ENCODE measurements at places on chromosomes 12 and 14.

- DNase-seq, result no peak
Measured at GRCh38 chr12:105876396-105876927, 262.3 kb downstream of the NUAK1 start.

- DNase-seq, result peak; percentile 72
Measured at GRCh38 chr12:76462668-76463224, 96.8 kb downstream of the OSBPL8 start.

DNA sequence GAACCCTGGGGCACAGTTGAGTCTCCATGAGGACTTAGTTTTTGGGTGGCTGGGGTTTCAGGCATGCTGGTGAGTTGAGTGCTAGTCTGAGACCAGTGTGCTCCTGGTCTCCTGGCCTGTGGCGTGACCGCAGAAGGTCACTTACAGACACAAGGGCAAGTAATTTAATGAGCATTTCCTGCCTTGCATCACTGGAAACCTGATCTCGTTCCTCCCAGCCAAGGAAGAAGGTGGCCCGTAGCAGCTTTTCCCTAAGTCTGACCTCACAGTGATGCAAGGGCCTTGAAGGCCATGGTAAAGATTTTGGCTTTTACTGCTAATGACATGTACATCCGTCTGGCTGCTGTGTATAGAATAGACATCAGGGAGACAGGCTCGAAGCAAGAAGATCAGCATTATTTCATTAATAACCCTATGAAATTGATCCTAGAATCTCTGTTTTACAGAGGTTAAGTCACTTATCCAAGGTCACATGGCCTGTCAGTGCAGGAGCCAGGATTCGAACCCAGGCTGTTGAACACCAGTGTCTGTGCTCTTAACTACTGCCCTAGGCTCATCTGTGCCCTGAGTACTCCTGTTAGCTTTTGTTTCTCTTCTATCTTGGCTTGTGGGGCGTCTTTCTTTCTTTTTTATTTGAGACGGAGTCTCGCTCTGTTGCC, 4.6 kb downstream of the TMEM120B start:
- peak; percentile 96 for DNase-seq

- DNase-seq, result peak; percentile 13
Measured at GRCh38 chr12:21831791-21832344, 57.4 kb upstream of the KCNJ8 start.

DNA sequence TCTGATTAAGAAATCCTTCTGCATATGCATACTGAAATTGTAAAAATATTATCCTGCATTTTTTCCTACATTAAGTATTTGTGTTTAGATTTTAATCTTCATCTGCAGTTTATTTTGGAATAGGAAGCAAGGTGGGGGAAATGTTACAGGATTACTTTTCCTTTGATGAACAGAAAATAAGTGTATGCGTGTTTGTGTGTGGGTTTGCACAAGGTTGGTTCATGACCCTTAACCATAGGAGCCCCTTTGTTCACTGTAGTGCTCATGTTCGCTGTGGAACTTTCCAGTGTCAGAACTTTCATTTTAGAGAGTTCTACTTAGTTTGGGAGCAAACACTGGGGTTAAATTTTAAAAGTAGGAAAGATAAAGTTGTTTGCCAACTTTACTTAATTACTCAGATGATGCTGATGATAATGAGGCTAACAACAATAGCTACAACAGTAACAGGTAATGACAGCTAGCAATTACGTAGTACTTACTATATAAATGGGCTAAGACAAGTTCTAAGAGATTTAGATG, 6.4 kb upstream of the A2M start:
- no peak for DNase-seq

- DNase-seq, result no peak
Measured at GRCh38 chr14:53696217-53696965, 260.2 kb downstream of the BMP4 start.

- DNase-seq, result no peak
Measured at GRCh38 chr14:98069712-98070171, 1202.3 kb downstream of the BCL11B start.

GRCh38 chr14:42141328-42141727, 534.7 kb downstream of the LRFN5 start:
- no peak for DNase-seq

DNA sequence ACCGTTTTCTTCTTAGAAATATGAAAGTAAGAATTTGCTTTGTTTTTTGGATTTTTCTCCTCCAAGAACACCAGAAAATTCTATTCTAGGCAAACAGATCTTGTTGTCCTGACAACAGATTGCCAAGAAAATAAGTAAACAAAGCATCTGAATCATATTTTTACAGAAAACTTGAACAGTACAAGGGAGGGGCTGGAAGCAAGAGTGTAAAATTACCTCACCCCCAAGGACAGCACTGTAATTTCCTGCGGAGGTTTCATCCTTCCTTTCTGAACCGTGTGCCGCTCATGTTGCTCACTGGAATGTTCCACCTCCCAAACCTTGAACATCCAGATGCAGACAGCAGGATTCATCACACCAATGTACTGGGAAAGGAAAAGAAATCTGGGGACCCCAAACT, 5.4 kb upstream of the CAMKK2 start:
- DNase-seq, result no peak

DNA sequence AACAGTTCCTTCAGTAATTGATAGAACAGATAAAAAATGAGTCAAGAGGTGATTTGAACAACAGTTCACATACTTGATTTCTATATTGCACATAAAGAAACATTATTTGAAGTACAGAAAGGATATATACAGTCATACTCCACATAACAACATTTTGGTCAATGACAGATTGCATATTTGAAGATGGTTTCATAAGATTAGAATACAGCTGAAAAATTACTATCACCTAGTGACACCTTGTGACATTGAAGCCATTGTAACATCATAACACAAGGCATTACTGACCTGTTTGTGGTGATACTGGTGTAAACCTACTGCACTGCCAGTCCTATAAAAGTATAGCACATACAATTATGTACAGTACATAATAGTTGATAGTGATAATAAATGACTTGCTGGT, 43.1 kb upstream of the ABCC9 start:
- DNase-seq, result no peak

- DNase-seq, result no peak
Measured at GRCh38 chr14:22479776-22480464, 109.1 kb downstream of the DAD1 start.

GRCh38 chr14:80378084-80378690, 166.9 kb upstream of the DIO2 start:
- DNase-seq, result no peak

DNA sequence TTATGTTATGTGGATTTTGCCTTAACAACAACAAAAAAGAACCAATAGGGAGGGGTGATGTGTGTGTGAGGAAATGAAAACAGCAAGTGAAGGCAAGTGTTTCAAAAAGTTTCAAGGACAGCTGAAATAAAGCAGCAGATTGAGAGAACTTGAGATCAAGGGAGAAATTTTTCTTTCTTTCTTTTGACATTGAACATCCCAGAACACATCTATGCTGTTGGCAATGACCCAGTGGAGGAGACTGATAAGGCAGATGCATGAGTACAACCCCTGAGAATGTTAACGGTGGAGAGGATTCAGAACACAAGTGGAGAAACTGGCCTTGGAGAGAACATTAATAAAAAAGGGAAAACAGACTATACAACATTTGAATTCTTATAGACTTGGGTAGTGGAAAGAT, 2.9 kb downstream of the LLPH start:
- no peak for DNase-seq

DNA sequence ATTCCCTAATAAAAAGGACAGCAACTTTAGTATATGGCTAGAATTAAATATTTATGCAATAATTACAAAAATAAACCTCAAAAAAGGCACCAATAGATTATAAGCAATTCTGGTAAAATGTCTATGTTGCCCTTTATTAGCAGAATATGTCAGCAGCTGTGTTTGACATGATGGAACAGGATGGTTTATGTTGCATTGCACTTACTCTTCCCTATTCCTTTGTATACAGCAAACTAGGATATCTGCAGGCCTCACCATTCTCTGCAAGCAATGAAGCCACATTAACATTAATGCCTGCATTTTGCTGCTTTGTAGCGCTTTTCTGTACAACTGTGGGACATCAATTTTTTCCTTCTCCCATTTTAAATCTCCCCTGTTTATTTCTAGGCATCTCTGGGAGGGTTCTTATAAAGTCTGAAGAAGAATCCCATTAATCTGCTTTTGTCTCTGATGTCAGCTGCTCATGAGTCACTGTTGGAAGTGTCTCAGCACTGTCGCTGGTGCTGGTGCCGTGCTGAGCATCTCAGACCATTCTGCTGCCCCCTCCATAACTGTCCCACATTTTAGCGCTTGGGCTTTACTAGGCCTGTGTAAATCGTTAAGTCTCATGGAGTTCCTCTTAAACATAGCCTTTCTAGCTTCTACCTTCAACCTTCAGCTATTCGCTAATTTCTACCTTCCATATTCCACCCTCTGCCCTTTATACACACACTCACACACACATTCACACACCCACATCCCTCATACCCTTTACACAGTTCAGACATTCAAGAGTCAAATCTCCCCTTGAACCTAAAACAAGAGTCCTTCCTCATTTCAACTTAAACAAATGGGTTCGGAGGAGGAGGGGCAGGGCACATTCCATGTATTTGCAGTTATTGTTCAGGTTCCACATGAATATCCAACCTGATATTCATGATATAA, 64.4 kb upstream of the TRHDE start:
- no peak for DNase-seq

DNA sequence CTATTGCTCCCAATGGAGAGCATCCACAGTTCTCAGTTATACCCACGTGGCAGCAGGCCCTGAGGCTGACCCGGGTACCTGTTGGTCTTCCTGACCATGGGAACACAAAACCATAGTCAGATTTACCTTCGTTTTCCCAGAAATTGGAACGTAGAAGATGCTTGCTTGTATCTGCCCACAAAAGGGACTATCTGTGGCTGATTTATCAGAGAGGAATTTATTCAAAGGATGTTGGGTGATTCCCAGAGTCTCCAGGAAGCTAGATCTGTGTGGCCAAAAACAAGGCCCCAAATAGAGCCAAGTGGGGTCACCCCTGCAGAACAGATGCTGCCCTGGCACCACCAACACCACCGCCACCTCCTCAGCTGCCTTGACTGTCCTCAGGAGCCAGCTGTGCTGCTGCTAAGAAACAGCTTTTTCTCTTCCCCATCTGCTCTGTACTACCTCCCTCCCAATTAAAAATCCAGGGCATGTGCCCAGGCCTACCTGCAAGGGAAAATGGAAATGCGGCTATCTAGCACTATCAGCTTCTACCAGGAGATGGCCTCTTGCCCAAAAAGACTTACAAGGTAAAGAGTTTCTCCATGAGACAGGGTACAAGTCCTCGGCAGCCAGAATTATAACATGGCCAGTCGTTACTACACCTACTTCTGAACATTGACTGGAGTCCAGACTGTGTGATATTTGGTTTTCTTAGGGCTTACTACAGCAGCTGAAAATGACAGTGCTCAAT, 128.6 kb upstream of the PLEKHG7 start:
- peak; percentile 34 for DNase-seq

DNA sequence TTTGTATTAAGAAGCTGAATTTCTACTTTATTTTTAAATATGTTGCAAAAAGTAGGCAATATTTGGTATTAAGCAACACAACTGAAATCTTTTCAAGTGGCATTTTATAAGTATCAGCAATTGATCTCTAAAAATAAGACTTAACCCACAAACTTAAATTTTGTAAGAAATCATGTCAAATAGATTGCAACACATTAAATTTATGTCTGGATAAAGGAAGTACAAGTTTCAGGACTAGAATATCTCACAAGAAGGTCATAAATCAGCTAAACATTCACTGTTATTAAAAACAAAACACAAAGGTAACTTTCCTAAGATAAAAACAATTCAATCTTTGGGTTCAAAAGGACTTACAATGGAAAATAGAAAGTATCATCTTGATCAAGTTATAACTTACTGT, 32.8 kb downstream of the CPNE8 start:
- no peak for DNase-seq

GRCh38 chr12:58424735-58425392, 483.5 kb downstream of the ATP23 start:
- no peak for DNase-seq

DNA sequence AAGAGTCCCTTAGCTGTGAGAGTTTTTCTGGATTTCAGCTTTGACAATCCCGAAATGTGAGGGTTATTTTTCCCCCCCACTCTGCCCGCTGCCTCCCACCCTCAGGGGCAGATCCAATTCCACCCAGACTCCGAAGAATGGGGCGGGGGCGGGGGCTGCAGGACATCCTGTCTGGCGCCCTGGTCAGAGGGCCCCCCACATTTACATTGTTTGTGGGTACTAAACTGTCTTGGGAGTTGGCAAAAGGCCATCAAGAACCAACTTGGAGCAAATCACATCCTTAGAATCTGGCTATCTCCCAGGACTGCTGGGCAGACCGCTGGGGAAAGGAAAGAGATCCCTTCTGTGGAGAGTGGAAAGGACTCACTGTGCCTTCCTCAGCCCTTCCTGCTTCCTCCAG, 2.4 kb downstream of the EMP1 start:
- DNase-seq, result peak; percentile 73

GRCh38 chr12:45648070-45648469, 81.4 kb upstream of the ARID2 start:
- DNase-seq, result no peak

DNA sequence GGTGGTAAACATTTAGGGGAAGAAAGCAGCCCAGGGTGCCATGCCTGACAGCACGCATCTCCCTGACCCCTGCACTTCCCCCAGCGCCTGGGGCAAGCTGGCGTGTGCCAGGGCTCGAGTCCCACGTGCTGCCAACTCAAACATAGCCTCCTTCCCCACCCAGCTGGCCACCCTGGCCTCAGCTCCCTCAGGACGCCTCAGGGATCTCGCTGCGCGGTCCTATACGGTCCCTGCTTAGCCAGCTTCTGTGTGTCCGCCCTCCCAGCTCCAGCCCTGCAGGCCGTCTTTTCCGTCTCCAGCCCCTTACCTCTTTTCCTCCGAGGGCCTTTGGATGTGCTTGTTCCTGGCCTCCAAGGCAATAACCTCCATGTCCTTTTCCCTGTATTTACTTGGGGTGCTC, 71.0 kb downstream of the TESC start:
- DNase-seq, result no peak

GRCh38 chr12:27896419-27896990, 76.0 kb downstream of the PTHLH start:
- DNase-seq, result no peak

DNA sequence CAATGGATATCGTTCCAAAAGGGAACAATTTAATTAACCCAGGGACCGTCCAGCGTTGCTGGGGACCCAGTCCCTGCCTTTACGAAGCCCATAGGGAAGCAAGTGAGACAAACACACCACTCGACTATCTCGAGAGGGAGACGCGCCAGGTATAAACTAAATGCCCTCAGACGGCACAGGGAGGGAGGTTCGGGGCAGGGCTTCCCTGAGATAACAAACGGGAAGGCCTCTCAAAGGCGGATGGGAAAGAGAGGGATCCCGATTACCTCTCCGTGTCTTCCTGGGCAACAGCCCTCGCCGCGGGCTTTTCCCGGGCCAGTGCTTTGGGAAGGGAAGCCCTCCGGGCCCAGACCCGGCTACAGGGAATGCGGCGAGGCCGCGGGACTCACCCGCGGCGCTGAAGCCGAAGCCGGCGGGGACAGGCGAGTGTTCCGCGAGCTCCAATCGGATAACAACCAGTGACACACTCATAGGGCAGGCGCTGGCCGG, 390 bp downstream of the BRAP start:
- DNase-seq, result no peak

DNA sequence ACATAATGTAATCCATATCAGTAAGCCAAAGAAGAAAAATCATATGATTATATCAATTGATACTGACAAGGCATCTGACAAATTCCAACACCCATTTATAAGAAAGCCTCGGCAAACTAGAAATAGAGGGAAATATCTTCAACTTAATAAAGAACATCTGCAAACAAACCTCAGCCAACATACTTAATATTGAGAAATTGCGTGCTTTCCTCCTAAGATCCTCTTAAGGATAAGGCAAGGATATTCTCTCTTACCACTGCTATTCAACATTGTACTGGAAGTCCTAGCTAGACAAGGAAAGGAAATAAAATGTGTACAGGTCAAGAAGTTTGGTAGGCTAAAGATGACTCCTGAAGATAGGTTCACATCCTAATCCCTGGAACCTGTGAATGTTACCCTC, 115.9 kb downstream of the DERA start:
- DNase-seq, result no peak

Data from EL (cell line).